ENCODE measurements at places on chromosomes 6 and 20.
A peak's percentile ranks its signal among the peaks of the same experiment; 100 is the strongest.

GRCh38 chr6:21587961-21588480 lies 5.5 kb upstream of the SOX4 start:
- no peaks in the 10 kb centered on the region for H3K36me3 ChIP-seq
- H3K27ac ChIP-seq, result no peak overlapping the region
- peak overlapping the region; percentile 50 for H3K4me3 ChIP-seq
- no peaks in the 10 kb centered on the region for H3K4me1 ChIP-seq
- peaks cover 8% of the 10 kb centered on the region for H3K27me3 ChIP-seq

DNA sequence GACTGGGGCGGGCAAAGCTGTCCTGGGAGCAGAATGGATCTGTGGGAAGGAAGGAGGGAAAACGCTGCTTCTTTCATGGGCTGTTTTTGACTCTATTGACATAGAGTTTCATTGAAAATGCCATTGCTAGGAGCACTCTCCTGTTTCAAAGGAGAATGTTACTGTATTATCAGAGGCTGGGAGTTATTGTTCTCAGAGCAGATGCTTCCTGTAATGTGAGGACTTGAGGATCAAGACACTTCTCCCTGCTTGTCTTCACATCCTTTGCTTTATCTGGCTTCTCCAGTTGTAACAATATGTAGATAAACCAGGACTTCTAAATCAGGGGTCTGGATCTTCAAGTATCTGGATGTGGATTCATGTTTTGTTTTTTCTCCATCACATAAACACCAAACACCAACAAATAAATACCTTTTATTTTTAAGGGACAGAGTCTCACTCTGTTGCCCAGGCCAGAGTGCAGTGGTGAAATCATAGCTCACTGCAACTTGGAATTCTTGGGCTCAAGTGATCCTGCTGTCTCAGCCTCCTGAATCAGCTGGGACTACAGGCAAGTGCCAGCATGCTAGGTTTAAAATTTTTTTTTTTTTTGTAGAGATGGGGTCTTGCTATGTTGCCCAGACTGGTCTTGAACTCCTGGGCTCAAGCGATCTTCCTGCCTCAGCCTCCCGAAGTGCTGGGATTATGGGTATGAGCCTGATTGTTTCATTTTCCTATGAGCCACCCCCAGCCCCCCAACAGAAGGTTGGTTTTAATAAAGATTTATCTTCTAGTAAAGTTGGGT lies 3.9 kb downstream of the CD109 start:
- H3K27me3 ChIP-seq, result no peaks in the 10 kb centered on the region
- no peak for DNase-seq
- H3K4me1 ChIP-seq, result no peaks in the 10 kb centered on the region
- H3K4me3 ChIP-seq, result no peak overlapping the region
- no peak overlapping the region for H3K27ac ChIP-seq
- H3K36me3 ChIP-seq, result no peaks in the 10 kb centered on the region

DNA sequence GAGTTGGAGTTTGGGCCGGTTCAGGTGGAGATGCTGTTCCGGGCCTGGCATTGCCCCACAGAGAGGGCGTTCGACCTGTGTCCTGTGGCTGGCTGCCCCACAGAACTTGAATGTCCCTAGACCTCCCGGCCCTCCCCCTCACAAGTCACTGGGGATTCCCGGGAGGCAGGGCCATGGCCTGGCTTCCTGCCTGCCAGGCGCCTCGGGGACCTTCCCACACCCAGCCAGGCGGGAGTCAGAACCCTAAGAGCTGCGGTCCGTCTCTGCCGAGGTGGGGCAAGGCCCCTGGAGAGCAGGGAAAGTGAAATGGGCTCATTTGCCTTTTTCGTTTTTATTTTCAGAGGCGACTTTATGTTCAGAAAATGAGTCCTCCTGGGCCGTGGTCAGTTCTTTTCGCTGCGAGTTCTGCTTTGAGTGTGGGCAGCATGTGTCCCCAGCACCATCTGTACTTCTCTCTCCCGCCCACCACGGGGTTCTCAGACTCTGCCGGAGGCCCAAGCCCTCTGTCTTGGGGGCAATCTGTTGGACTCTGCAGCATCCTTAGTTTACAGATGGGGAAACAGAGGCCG lies 8.5 kb downstream of the RBM38 start:
- no peaks in the 10 kb centered on the region for H3K27me3 ChIP-seq
- peaks cover 49% of the 10 kb centered on the region for H3K36me3 ChIP-seq
- no peak for DNase-seq
- no peak overlapping the region for H3K27ac ChIP-seq
- H3K4me1 ChIP-seq, result peaks cover 5% of the 10 kb centered on the region

DNA sequence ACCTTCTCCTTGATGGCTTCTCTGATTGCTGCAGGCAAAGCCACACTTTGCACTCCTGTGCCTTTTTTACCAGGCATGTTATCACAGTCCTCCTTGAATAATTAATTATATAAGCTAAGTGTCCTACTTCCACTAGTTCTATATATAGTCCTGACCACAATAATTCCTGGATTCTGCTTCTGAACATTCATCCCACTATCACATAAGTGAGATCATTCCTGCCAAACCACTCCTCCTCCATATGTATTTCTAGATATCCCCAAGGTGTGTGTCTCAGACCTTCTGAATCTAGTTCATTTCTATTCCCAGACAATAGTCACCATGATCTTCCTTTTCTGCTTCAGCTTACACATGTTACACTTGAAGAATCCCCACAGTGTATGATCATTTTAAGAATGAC lies 1237.5 kb upstream of the MAP3K7 start:
- no peak overlapping the region for H3K4me3 ChIP-seq
- no peaks in the 10 kb centered on the region for H3K27me3 ChIP-seq
- H3K36me3 ChIP-seq, result no peaks in the 10 kb centered on the region
- H3K4me1 ChIP-seq, result no peaks in the 10 kb centered on the region

- H3K4me3 ChIP-seq, result no peak overlapping the region
- no peaks in the 10 kb centered on the region for H3K36me3 ChIP-seq
- no peak for DNase-seq
- no peaks in the 10 kb centered on the region for H3K4me1 ChIP-seq
- H3K27me3 ChIP-seq, result no peaks in the 10 kb centered on the region
- no peak overlapping the region for H3K27ac ChIP-seq
Observed at GRCh38 chr6:144886682-144887081, 601.5 kb downstream of the UTRN start.
